ENCODE measurements at places on chromosomes 16 and 17.

DNA sequence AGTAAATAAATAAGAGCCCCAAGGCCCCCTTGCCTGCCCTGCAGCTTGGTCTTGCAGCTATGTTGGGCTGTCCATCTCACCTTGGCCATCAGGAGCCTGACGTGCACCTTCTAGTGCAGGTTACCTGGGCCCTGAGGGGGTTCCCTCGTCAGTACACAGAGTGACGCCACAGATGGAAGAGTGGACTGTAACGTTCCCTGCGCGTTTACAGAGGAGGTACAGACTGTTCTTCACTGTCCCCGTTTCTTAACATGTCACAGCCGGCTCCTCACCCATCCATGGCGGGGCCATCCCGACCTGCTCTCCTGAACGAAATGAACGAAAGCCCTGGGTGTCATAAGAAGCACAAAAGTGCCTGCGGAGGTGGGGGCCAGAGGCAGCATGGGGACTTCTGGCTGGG is 15.9 kb upstream of the FASN start:
- DNase-seq: no peak
- no peaks in the 10 kb centered on the region for H3K4me1 ChIP-seq
- H3K4me3 ChIP-seq: no peak overlapping the region

DNA sequence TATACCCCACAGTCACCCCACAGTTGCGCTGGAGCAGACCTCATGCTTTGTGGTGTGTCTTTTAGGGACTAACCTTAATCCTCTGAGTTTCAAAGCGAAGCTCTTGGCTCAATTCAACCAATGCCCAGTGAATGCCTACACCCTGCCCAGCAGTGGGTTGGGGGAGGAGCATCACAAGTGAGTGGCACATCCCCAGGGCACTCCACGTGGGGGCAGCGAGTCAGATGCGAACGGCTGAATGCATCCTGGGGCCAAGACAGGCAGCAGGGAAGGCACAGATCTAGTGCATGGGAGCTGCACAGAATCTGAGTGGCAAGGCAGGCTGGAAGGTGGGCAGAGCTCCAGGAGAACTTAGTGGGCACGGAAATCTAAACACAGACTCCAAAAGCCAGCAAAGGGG is 39.2 kb downstream of the IFT140 start:
- no peaks in the 10 kb centered on the region for H3K4me1 ChIP-seq
- no peak overlapping the region for H3K4me3 ChIP-seq
- DNase-seq: no peak
- no peak overlapping the region for H3K27ac ChIP-seq
- H3K27me3 ChIP-seq: no peaks in the 10 kb centered on the region
- H3K36me3 ChIP-seq: no peaks in the 10 kb centered on the region

- H3K4me3 ChIP-seq: no peak overlapping the region
- H3K27ac ChIP-seq: no peak overlapping the region
- H3K4me1 ChIP-seq: no peaks in the 10 kb centered on the region
- no peak for DNase-seq
- no peaks in the 10 kb centered on the region for H3K36me3 ChIP-seq
- no peaks in the 10 kb centered on the region for H3K27me3 ChIP-seq
These were observed 82.9 kb upstream of the RCVRN start for GRCh38 chr17:9987779-9988585.

GRCh38 chr16:5065813-5066212 is at the start of gene C16orf89:
Gene C16orf89 (minus strand): TSS chr16:5065956. CDS start chr16:5065908, 48 bp downstream.
- no peaks in the 10 kb centered on the region for H3K36me3 ChIP-seq
- DNase-seq: no peak
- peak within 1 kb of the TSS; percentile 15 for H3K4me3 ChIP-seq
- no peaks in the 10 kb centered on the region for H3K27me3 ChIP-seq

DNA sequence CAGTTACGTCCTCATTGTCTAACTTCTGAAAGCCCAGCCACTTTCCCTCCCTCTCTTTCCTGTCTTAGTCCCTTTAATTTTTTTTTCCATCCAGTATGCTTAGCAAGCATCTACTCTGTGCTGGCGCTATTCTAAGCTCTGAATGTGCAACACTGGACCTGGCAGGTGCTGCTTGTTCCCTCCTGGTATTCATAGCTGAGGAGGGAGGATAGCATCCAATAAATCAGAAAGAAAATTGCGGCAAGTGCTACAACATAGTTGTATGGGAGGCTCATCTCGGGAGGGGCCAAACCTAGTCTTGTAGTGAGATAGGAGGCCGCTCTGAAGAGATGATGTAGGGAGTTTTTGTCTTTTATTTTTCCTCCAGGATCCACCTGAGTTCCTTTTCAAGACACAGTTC is 457.3 kb upstream of the HSBP1 start:
- no peak overlapping the region for H3K4me3 ChIP-seq
- H3K36me3 ChIP-seq: peaks cover 3% of the 10 kb centered on the region
- DNase-seq: no peak
- no peak overlapping the region for H3K27ac ChIP-seq
- no peaks in the 10 kb centered on the region for H3K4me1 ChIP-seq

- no peaks in the 10 kb centered on the region for H3K4me1 ChIP-seq
- no peaks in the 10 kb centered on the region for H3K36me3 ChIP-seq
- H3K4me3 ChIP-seq: no peak overlapping the region
These were observed 93.0 kb upstream of the HLF start for GRCh38 chr17:55171634-55172328.

DNA sequence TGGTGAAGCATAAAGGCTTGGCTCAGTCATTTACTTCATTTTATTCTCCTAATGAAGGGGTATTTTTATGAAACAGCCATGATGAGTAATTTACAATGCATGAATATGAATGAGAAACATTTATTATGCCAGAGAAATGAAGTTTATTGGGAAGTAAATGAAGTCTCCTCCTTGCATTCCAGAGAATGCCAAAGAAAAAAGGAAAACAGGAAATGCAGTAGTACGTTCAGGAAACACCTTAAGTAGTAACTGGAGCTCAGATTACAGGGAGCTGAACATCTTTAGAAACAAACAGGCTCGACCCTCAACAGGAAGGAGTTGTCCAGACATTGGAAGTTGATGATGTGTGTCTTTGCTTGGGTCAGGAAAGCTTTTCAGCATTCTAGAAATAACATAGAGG is 4.6 kb downstream of the KRT34 start:
- H3K4me3 ChIP-seq: no peak overlapping the region
- H3K27me3 ChIP-seq: no peaks in the 10 kb centered on the region
- no peaks in the 10 kb centered on the region for H3K36me3 ChIP-seq
- H3K27ac ChIP-seq: no peak overlapping the region
- H3K4me1 ChIP-seq: no peaks in the 10 kb centered on the region

DNA sequence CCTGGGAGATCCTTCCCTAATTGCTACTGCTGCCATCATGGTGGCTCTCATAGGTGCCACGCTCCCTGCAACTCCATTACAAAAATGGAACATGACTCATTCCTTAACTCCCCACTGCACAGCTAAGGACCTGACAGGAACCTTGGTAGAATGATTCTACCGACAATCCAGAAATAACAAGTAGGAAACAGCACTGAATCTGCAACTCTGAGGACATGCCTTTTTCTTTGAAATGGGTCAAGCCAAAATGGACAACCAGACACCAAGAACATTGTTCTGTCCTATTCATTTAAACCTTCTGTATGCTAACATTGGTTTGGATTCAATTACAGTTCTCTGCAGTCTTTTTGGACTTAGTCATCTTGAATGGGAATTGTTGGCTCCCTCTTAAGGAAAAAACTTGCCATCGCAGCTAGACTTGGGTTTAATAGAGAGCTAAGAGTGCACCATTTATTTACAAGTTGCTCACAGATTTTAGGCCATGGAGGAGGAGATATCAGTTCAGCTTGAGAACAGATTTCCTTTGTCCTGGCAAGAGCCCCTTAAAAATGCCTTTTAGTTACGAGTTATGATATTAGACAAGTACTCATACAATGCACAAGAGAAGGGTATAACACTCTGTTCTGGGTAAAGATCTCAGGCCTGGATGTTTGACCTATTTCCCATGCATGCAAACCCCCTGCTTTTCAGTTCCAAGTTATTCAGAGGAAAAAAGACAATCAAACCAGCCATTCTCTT is 20.9 kb upstream of the NSRP1 start:
- DNase-seq: no peak
- no peaks in the 10 kb centered on the region for H3K4me1 ChIP-seq
- H3K4me3 ChIP-seq: no peak overlapping the region
- no peaks in the 10 kb centered on the region for H3K27me3 ChIP-seq

DNA sequence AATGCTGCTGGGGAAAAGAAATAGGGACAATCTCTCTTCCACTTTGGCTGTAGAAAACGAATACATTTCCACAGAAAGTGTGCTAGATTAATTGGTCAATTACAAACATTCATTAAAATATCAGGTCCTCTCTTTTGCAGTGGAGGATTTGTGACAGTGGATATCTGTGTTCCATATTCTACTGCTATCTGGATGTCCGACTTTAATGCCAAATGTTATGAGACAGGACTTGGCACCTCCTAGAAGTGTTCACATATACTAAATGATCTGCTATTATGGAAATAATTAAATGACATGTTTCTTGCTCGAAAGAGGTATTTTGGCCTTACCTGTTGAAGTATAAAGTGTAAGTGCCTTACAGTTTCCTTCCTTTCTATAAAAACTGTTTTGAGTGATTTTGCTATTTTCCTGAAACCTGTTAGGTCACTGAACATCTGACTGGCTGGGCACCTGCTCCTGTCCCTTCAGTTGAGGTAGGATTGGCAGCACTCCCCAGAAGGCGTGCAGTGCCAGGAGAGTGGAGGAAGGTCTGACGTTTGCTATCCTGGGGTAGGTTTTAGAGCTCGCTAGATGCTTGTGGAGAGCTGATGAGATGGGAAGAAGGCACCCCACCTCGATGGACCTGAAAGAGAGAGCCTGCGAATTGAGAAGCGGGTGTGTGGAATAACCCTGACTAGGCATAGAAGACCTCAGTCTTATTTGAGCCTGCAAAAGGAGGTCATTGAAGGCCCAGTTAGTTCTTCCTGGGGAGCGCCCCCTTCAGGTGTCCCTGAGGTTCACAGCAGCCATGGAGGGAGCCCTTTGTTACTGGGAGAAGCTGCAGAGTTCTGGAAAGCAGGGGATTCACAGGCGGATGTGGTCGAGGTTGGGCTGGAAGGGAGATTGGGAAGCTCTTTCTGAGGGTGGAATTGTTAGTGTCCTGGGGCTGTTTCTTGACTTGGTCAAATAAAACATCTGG is 159.4 kb upstream of the ZNF267 start:
- H3K27ac ChIP-seq: peak overlapping the region; percentile 94
- peaks cover 4% of the 10 kb centered on the region for H3K4me1 ChIP-seq
- no peaks in the 10 kb centered on the region for H3K27me3 ChIP-seq
- DNase-seq: no peak
- peak overlapping the region; percentile 82 for H3K4me3 ChIP-seq
- no peaks in the 10 kb centered on the region for H3K36me3 ChIP-seq

DNA sequence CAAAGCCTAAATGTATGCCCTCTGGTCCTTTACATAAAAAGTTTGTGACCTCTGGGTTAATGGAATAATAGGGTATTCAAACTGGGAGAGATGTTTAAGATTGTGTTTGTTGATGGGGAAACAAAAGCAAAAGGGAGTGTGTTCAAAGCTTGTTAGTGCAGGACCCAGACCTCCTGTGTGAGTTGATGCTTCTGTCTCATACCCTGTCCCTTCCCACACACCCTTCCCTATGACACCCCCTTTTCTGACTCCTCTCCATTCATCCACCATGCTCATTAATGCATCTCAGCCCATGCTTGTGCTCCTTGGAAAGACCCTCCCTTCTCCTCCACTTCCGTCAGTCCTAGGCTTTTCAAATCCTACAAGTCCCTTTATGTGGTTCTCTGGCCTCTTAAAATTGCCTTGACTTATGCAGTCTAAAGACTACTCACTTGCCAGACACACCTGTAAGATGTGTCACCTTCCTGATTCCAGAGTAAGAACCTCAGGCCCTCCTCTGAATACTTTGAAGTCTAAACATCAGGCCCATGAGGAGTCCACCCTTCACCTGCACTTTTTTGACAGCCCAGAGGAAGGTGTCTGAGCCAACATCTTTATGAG is 128.0 kb upstream of the CACNG5 start:
- H3K4me1 ChIP-seq: no peaks in the 10 kb centered on the region
- no peaks in the 10 kb centered on the region for H3K27me3 ChIP-seq
- no peak overlapping the region for H3K27ac ChIP-seq
- DNase-seq: peak; percentile 9

- H3K36me3 ChIP-seq: peaks cover 16% of the 10 kb centered on the region
- H3K27ac ChIP-seq: no peak overlapping the region
- DNase-seq: no peak
These were observed 8.2 kb downstream of the PLD2 start for GRCh38 chr17:4815043-4815675.

DNA sequence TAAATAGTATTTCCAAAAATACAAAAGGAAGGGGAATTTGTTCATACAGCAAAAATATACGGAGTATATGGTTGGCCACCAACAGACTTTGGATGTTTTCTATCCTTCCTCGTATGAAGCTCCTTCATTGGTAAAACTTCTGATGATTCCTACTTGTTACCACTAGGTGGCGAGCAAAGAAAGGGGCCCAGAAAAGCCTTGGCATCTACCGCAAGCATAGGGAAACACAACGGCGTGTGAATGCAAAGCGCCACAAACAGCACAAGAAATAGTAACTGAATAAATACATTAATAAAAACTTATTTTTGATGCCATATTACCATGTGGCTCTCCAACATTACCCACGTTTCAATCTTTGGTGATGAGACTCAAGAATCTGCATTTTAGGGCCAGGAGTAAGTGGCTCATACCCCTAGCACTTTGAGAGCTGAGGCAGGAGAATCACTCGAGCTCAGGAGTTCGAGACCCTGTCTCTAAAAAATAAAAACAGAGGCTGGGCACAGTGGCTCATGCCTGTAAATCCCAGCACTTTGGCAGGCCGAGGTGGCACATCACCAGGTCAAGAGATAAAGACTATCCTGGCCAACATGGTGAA is 34.5 kb downstream of the YWHAE start:
- H3K36me3 ChIP-seq: peaks cover 16% of the 10 kb centered on the region
- no peak for DNase-seq
- H3K4me3 ChIP-seq: peak overlapping the region; percentile 24

- no peak overlapping the region for H3K4me3 ChIP-seq
- DNase-seq: no peak
- H3K36me3 ChIP-seq: peaks cover 37% of the 10 kb centered on the region
- H3K27me3 ChIP-seq: no peaks in the 10 kb centered on the region
These were observed 13.7 kb downstream of the BLMH start for GRCh38 chr17:30278032-30278431.

DNA sequence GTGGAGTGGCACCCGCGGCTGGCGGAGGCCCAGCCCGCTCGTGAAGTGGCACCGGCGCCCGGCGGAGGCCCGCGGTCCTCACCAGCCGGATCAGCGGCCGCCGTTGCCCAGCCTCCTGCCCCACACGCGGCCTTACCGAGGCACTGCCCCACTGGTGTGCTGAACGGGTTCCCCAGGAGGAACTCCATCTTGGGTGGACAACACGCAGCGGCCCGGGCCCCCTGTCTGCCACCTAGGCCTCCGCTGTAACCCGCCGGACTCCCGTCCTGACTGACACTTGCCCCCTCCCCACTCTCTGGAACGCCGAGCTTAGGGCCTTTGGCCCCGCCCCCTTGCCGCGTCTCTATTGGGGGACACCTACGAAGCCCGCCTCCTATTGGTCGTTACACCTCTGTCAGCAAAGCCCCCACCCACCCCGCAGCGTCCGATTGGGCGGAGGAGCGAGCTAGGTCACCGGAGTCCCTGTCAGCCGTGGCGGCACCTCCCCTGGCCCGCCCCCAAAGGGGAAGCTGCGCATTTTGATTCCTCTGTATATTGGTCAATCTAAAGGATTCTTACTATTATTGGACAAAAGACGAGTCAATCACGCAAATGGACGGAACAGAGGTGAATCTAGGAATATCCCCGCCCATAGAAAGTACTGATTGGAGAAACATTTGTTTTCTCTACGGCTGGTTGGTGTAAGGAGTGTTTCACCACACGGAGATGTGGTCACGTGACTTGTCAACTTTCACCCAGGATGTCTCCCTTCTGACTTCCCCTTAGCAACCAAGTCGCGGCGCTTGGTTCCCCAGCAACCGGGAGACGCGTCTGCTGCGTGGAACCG is at the start of the genes DRC3 and TOM1L2:
TSS of gene DRC3 (plus strand) at position 737 of the 826 bp plus-strand sequence. CDS start 4,737 bp downstream, outside the sequence.
TSS of gene TOM1L2 (minus strand) at position 275 of the 826 bp plus-strand sequence. CDS start at position 188, 87 bp downstream.
- no peaks in the 10 kb centered on the region for H3K27me3 ChIP-seq
- peak within 1 kb of the TSS; percentile 86 for H3K27ac ChIP-seq
- H3K36me3 ChIP-seq: no peaks in the 10 kb centered on the region
- DNase-seq: peak; percentile 100
